NCI-H1694 treated with DMSO at 0.1 percent for 48 hours (cell line): ENCODE measurements at places on chromosomes 16 and 17.

- DNase-seq, result no peak
These were observed 25.8 kb downstream of the ZNRF1 start for GRCh38 chr16:75024594-75024993.

GRCh38 chr17:64138441-64138840 lies 8.5 kb upstream of the ERN1 start:
- DNase-seq, result no peak

DNA sequence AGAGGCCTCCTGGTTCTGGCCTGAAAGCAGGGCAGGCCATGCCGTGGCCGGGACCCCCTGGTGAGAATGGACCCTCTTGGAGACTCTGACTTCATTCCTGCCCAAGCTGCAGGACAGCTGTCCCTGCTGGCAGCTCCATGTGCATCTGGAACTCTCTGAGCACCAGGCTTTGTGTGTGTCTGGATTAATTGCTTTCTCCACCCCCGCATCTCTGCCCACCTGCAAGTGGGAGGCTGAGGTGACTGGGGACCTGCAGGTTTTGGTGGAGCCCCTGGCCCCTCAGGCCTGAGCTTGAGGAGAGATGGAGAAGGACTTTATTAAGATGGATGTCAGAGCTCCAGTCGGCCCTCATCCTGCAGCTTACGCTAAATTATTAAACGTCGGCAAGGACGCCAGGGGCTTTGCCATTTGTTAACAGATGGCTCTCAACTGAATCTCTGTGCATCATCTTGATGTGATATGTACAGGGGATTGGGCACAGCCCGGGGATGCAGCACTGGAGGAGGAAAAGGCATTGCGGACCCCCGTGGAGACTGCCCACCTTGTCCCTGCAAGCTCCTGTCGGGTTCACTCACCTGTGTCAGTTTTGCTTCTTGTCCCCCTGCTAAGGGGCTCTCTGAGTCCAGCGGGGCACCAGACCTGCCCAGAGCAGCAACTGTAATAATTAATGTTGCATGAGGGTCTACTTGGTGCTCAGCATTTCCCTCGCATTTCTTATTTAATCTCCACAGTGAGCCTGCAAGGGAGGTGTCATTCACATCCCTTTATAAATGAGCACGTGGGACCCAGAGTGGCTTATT lies 154.1 kb upstream of the RPL38 start:
- peak; percentile 82 for DNase-seq

GRCh38 chr16:26391833-26392232 lies 674.9 kb upstream of the C16orf82 start:
- DNase-seq, result no peak

- DNase-seq, result no peak
These were observed 197.6 kb downstream of the LAT start for GRCh38 chr16:29182501-29182900.

DNA sequence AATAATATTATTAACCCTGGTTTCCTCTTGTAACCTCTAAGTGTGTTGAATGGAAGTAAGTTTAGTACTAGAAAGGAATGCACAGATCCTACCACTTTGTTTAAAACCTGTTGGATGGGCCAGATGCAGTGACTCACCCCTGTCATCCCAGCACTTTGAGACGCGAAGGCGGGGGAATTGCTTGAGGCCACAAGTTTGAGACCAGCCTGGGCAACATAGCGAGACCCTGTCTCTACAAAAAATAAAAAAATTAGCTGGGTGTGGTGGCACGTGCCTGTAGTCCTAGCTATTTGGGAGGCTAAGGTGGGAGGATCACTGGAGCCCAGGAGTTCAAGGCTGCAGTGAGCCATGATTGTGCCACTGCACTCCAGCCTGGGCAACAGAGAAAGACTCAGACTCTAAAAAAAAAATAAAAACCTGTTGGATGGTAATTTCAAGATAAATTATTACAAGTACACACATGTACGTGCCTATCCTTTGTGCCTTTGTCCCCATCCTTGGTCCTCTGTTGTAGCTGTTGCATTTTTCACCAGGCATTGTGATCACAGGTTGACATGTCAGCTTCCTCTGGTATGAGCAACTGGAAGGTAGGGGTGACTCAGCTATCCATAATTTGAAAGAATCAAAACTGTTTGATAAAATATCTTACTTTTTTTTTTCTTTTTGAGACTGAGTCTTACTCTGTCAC lies 30.7 kb upstream of the METTL9 start:
- no peak for DNase-seq

DNA sequence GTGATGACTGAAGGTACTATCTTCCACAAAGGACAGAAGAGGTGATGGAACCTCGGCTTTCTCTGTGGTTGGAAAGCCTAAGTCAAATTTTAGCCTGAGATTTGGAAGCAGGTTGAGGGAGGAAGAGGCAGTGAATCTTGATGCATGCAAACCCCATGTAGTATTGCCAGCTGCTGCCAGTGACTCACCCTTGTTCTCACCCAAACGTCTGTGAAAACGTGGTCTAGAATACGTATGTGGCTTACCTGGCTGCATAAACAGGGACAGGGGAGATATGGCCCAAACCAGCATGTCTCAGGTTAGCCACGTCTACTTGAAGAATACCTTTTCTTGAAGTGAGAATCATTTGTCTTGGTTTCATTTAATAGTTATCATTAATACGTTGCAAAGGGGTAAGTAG lies 438.0 kb upstream of the MAF start:
- no peak for DNase-seq
